Muscle of back (tissue), 13 donors: ENCODE measurements at places on chromosomes 3 and 15. TPM values are rescaled to one million over a fixed set of nuclear protein-coding genes. Genes with fewer than 3 reads are reported as not detected.

DNA sequence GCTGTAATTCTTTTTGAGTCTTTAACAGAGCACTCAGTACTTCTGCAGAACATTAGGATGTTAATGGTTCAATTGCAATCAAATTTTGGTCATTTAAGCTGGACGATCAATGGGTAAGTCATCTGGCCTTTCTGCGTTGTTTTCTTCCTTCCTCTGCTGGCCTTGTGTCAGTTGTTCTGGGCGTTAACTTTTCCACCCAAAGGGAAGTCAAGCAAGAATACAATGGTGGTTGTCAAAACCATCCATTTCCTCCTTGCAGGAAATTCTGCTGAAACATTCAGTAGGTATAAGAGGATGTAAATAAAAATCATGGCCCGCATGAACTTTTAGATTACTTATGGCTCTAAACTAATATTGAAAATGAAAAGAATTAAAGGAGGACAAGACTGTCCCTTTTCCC, 584.0 kb downstream of the GRM7 start:
- no peak for DNase-seq

DNA sequence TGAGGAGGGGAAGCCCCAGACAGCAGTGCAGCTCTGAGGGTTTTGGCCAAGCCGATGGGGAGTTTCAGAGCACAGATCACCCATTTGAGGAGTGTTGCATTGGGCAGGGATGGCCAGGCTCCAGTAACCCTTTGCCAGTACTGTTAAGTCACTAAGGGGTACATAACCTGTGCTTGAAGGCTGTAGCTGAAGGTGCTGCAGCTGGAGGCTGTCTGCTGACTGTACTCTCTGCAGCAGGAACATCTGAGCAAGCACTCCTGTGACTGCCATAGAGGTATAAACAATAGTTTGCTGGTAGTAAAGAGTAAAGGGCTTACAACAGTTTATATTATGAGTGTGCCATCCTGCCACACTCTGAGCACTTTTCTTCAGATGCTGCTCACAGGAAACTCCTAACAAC, 297.8 kb downstream of the EPHA3 start:
- DNase-seq = no peak

- peak; percentile 41 for DNase-seq
These were observed 74.8 kb upstream of the WDR72 start for GRCh38 chr15:53834214-53834613.

GRCh38 chr3:106821801-106822200, 555.4 kb upstream of the CCDC54 start:
- no peak for DNase-seq

DNA sequence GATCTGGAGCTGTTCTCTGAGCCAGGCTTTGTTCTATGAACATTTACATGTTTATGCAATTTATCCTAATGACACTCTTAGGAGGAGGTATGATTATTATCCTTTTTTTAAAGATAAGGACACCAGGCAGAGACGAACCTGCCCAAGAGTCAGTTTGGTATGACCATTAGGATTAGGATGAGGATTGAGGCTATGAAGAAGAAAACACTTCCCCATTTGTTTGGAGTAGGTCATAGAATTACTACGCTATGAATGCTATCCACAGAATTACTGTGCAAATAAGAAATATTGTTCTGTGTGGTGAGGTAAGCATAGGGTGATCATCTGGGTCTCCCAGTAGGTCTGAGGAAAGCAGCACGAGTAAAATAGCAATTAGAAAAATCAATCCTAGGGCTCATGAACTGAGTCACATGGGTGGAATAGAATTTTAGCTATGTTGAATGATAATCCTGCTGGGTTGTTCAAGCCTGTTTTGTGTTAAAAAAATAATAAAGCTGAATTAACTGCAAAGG, 23.9 kb downstream of the EIF4E3 start:
- DNase-seq = no peak

- no peak for DNase-seq
These were observed 20.0 kb upstream of the TRIM71 start for GRCh38 chr3:32797776-32798175.

GRCh38 chr3:89145995-89146394, 38.6 kb downstream of the EPHA3 start:
- DNase-seq = peak; percentile 13

DNA sequence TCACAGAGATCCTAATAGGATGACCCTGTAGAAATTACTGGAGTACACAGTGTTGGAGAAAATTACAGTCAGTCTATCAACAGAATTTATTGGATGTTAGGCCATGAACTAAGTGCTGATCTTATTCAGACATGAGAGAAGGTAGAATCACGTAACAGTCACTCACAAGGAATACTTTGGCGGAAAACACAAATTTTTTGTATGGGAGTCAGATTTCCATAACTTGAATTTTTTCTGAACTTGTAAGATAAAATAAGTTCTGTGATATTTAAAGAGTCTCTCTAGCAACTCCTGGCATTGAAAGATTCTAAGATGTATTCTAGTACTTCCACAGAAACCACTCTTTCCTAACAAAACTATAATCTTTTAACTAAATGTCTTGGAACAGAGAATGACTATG, 178.8 kb upstream of the MME start:
- no peak for DNase-seq

DNA sequence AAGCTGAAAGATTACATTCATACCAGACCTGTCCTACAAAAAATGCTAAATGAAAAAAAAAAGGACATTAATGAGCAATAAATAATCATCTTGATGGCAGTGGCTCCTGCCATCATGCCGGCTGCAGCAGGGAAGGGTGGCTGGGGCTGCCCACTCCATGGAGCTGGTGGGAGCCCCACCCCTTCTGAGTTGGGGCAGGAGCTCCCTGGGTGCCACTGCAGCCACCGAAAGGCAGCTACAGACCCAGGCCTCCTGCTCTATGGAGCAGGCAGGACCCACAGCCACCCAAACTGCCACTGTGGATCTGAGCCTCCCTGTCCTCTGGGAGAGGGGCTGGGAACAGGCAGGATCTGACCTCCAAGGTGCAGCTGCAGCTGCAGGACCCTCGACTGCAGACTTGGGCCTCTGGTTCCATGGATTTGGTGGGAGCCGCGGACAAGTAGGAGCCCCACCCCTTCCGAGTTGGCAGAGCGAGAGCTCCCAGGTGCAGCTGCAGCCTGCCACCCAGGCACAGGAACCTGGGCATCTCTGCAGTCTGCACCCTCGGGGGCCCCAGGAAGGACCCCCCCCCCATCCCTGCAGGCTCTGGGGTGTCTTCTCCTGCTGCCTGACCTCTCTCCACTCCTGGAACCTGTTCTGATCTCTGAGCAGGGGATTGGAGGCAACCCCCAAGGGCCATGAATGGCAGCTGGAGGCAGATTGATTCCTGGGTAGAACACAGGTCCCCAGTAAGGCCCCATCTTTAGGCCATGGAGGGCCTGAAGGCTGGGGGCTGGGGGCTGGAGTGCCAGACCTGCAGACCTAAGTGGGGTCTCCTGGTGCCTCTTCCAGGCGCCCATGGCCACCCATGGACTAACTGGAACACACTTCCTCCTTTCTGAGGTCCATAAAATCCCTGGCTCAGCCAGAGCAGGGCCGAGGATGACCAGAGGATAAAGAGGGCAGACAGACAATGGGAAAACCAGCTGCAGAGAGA, 70.4 kb upstream of the TTC14 start:
- no peak for DNase-seq

- DNase-seq = no peak
These were observed 7.4 kb downstream of the ZBTB47 start for GRCh38 chr3:42660898-42661297.

DNA sequence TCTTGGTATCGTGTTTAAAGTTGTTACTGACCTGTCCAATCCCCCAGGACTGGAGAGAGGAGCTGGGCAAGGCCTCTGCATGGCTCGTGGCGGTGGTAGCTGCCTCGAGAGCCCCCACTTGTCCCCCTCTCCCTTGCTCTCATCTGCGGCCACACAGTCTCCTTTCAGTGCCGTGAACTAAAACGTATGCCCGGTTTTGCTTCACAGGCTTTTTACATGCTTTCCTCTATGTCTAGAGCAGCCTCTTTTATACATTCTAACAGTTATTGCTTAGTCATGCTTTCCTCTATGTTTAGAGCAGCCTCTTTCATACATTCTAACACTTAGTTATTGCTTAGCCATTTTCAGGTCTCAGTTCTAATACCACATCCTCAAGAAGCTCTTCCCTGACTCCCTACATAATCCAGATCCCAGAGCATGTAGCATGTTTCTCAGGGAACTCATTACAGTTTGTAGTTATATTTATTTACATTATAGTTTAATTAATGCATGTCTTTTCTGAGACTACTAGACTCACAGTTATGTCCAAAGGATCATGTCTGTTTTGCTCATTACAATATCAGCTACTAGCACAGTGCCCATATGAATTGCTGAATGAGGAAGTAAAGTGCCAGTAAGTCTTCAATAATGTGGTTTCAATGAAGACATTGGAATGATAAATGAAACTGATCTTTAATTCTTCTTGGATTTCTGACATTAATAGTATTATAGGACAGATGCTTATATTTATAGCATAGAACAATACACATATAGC, 66.5 kb upstream of the TBL1XR1 start:
- DNase-seq = peak; percentile 22

DNA sequence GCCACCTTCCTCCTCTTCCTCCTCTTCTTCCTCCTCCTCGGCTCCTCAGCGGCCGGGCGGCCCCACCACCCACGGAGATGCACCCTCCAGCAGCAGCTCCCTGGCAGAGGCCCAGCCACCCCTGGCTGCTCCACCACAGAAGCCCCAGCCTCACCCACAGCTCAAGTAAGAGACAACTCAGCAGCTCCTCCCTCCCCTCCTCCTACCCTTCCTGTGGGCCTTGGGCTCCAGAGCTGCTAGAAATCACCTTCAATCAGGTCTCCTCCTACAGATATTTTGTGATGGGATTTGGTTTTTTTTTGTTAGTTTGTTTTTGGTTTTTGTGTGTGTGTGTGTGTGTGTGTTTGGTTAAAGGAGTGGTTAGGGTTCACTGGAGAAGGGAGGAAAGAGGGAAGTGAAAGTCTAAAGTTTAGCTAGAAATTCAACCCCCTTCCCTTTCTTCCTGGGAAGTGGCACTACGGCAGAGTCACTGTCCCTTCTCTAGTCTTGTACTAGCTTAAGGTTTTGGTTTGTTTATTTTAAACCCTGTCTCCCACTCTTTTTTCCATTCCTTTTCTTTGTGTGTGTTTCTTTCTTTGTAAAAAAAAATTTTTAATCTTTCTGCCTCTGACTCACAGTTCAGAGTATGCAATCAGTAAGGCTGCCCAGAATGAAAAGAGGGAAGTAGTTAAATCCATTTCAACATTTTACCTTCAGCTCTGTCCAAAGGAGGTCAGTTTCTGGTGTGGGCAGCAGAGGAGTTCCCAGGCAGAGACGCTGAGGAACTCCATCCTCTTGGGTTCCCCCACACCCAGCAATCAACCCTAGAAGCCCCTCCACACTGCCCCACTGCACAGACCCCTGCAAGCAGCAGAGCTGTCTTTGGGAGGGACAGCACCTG, 29.0 kb upstream of the TIMP4 start:
- DNase-seq = no peak

- DNase-seq = no peak
These were observed 216.0 kb upstream of the ZBTB20 start for GRCh38 chr3:115363071-115363470.

DNA sequence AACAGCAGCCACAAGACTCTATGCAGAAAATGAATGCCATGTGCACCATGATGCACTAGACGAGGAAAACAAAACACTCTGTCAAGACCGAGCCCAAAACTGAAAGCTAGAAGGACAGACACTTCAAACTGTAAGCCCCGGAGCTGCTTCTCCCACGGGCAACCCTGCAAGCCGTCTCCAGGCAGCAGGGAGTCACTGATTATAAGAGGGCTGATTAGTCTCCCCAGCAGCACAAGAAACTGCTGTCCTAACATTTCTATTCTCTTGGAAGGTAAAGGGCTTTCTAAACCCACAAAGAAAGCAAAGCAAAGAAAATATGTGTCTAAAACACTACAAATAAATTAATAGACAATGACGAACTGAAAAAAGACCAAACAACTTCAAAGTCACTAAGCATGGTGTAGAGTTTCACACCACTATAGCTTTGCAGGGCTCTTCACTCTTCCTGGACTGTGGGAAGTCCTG, 15.5 kb downstream of the TBC1D2B start:
- no peak for DNase-seq

TRIM71 gene
- 0.16 TPM for polyA plus RNA-seq

ABI3BP gene
- polyA plus RNA-seq = 406 TPM

BMF gene
- polyA plus RNA-seq = 7.2 TPM

CLASP2 gene
- 56.8 TPM for polyA plus RNA-seq

CFAP20DC gene
- polyA plus RNA-seq = 2.1 TPM

NEK10 gene
- 1.7 TPM for polyA plus RNA-seq

OR5K1 gene
- polyA plus RNA-seq = not detected
